ENCODE measurements at places on chromosomes 4 and X.

GRCh38 chrX:1679238-1679637, 64.4 kb downstream of the ASMT start:
- no peak for DNase-seq

DNA sequence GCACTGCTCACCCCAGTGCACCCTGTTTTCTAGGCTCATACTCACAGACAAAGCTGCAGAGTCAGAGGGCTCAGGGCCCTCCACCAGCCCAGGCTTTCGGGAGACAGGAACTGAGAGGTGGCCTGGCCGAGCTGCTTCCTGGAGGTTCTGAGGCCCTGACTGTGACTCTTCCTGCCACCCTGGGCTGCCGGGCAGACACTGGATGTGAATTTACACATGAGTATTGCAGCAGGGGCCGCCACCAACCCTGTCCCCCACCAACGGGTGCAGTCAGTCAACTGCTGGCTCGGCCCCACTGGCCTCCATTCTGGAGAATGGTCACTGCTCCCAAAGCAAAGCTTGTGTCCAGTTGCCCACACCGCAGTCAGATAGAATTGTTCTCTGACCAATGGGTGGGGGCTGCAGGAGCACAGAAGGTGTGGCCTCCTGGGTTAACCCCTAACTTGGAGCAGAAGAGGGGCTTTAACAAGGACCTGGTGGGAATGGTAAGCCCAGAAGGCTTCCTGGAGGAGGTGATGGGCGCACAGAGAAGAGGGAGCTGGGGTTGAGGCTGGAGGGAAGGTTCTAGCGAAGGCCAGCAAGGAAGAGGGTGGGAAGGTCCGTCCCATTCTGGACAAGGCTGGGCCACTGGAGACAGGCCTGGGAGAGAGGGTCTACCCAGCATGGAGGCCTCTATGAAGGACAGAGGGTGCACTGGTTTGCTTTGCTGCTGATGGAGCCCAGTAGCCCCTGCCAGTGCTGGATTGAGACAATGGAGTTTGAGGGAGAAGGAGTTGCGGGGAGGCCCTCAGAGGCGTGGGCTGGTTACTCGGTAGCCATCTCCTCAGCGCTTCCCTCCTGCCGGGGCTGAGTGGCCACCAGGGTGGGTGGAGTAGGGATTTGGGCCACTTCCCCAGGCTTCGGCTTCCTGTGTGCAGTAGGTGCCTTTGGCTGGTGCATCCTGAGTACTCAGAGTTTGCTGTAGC, 135.3 kb downstream of the CPZ start:
- DNase-seq: no peak

DNA sequence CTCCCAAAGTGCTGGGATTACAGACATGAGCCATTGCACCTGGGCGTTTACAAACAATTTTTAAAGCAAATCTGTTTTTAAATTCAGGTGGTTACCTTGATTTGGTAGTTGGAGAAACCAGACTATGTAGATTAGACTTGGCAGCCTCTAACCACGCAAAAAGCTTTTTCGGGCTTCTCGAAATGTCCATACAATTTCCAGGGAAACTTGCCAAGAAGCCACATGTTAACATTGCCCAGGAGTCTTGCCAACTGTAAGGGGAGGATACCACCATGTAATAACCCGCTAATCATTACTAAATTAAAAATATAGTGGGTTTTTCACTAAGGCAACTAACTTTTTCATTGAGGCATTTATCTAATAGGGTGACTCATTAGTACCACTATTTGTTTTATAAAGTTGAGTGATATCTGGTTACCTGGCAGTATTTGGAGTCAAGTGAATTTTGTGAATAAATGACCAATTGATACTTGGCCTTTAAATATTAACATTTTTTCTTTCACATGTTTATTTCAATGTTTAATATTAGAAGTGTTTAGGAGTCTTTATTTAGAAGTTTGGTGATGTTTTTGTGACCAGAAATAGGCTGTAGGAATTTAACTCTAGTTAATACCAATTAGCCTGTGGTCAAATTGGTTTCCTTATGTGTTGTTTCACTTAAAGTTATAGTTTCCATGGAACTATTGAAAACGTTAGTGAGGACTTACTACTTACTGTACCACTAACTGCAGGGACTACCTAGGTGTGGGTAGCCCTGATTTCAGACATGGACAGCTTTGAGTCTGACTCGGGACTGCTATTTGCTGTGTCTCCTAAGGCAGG, 61.3 kb downstream of the CLDN34 start:
- no peak for DNase-seq

- DNase-seq: peak; percentile 80
Measured at GRCh38 chr4:9847968-9848748, 66.7 kb downstream of the DRD5 start.

GRCh38 chr4:84503495-84504437, 4.7 kb upstream of the NKX6-1 start:
- DNase-seq: peak; percentile 82

- no peak for DNase-seq
Measured at GRCh38 chr4:14434483-14434882, 567.8 kb upstream of the CPEB2 start.

DNA sequence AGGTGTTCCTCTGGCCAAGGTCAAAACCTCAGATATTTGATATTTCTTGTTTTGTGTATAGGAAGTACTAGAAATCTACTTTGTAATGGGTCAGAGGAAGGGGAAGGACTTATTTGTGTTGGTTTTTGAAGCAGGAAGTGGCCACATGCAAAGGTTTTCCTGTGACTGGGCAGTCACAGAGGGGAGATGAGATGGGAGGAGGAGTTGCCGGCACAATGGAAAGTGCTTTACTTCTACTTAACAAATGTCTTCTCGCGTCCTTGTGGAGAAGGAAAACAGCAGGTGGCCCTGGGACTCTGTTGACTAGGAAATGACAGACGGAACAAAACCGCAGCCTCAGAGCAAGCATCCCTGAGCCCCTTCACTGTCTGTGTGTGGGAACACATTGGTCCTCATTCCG, 46.6 kb downstream of the SHROOM2 start:
- no peak for DNase-seq

DNA sequence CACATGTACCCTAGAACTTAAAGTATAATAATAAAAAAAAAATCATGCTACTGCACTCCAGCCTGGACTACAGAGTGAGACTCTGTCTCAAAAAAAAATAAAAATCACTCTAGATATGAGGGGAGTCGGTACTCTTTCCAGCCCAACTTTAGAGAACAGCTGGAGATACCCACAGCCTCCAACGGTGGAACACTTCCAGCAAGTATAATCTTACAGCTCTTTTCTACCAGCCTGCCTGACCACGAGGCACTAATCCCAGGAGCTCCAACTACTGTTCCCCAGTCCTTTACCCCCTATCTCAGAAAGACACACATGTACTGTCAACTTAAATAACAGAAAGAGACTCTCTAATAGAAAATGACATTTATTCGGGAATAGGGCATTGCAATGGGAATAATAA, 46.8 kb downstream of the STEEP1 start:
- no peak for DNase-seq

- no peak for DNase-seq
Measured at GRCh38 chrX:13024986-13025385, 19.4 kb downstream of the FAM9C start.

DNA sequence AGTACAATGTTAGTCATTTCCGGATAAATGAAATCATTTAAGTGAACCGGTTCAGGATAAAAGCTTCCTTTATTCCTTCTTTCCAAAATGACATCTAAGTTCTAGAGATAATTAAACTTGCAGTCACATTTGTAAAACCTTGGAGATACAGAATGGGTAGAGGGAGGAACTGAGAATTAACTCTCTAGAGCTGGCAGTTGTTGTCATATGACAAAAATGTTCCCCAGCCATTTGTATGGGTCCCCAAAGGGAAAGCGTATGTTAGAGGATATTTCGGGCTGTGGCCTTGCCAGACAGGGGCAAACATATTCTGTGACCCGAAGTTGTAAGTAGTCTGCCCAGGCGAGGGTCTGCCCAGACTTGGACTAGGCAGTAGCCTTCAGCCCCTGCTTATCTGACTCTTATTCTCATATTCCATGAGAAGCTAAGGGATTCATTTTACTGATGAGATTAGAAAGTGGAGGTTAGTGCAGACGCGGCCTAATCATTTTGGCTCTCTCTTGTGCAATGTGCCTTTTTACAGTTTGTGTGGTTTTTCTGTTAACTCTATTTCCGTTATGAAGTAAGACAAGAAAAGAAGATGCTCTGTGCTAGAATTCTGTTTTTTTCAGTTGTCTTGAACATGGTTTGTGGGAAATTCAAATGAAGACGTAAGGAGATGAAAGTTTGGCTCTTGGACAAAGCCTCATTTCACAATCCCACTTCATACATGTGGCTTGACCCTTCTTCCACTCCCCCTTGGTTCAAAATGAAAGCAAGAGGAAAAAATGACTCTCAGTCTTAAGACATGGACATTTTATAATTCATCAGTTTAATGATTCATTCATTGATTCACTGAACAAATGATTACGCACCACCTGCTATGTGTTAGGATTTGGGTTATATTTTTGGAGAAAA, 2394.2 kb upstream of the AGA start:
- no peak for DNase-seq
